ENCODE measurements at places on chromosomes 7 and 10.

- DNase-seq: no peak
These were observed 2.1 kb downstream of the MRPL32 start for GRCh38 chr7:42934291-42934690.

DNA sequence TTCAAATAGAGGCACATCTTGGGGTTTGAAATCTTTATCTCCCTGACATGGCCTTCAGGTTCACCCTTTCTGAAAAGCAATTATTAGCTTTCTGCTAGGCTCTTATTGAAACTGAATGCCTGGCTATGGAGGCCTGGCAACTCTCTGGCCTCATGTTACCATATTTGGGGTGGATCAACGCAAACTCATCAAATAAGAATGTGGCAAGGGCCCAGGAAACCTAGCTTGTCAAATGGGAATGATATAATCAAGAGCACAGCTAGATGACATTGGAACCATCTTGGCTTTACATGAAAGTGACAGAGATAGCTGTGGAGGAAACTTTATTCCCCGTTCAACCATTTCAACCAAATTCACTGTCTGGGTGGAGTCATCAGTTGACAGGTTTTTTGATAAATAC is 202.8 kb upstream of the SMIM30 start:
- DNase-seq: no peak

DNA sequence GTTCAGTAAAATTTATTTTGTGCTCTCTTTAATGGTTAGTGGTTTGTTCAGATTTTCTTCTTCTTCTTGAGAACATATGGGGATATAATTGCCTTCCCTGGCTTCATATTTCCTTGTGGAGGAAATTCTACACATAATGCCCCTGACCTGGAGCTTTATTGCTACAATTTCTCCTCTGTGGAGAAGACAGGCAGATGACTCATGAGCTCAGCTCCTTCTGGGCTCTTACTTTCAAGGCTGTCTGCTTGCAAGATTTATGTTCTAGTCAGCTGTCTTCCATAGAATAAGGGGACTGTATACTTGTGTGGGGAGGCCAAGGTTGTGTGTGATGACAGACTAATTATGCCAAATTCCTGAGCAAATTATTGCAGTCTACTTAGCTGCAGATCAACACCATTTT is 1.6 kb downstream of the LRRD1 start:
- DNase-seq: no peak

GRCh38 chr7:5605775-5606634 is 175.5 kb downstream of the RNF216 start:
- DNase-seq: no peak

GRCh38 chr7:5586279-5586962 is 162.8 kb upstream of the TNRC18 start:
- DNase-seq: no peak

GRCh38 chr10:132648072-132648850 is 110.7 kb downstream of the INPP5A start:
- no peak for DNase-seq

DNA sequence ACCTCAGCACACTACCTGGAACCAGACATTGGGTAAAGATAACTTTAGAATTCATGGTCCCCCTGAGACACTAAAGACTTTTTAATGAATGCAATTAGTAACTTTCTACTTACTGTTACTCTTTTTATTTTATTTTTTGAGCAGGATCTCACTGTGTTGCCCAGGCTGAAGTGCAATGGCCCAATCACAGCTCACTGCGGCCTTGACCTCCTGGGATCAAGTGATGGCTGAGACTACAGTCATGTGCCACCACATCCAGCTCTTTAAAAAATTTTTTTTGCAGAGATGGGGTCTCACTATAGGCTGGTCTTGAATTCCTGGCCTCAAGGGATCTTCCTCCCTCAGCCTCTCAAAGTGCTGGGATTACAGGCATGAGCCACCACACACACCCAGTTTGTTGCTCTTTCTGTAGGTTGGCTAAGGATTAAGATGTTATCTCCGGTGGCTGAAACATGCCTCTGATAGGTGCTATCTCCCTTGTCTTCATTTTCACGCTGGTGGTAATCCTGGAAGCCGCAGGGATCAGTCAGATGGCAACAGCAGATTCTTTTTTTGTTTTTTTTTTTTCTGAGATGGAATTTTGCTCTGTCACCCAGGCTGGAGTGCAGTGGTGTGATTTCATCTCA is 128.3 kb downstream of the TCF7L2 start:
- no peak for DNase-seq

DNA sequence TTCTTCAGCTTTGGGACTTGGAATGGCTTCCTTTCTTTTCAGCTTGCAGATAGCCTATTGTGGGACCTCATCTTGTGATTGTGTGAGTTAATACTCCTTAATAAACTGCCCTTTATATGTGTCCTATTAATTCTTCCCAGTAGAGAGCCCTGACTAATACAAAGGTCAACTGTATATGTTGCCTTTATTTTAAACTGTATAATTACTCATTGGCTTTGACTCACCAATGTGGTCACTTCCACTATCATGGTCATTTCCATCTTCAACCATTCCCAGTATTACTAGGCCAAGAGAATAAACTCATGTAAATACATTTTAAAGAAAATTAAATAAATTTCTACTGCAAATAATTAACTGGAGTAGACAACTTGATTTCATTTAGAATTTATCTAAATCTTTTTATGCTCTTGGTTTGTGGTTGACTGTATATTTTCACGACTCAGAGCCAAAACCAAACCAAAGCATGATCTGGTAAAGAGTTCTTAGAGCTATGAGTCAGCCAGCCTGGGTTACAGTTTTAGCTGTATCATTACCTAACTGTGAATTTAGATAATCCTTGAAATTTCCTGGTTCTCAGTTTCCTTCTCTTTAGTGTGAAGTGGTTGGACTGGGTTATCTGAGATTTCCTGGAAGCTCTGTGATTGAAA is 188.4 kb downstream of the PPP1R3A start:
- no peak for DNase-seq

GRCh38 chr10:103333934-103334520 is 16.9 kb downstream of the PCGF6 start:
- peak; percentile 1 for DNase-seq

- no peak for DNase-seq
These were observed 119.9 kb upstream of the COL1A2 start for GRCh38 chr7:94274828-94275227.

DNA sequence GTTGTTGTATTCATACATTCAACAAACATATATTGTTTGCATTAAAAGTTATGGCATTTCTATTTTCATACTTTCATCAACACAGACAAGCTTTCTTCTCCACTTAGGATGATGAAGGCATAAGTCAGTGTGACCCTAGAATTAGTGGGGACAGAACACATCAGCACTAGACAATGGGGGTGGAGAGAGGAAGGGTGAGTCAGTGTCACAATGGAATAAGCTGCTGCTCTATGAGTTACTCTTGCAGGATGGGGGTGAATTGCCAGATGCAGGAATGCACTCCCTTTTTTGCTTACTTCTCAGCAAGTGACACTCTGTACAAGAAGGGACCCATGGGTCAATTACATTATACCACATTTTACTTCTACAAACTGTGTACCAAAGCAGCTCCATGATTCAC is 74.0 kb downstream of the DGKI start:
- no peak for DNase-seq

GRCh38 chr10:69213591-69214311 is 6.4 kb upstream of the HKDC1 start:
- DNase-seq: peak; percentile 6

GRCh38 chr10:7478727-7479457 is 68.1 kb upstream of the SFMBT2 start:
- DNase-seq: no peak

GRCh38 chr10:113108194-113108835 is 158.3 kb downstream of the TCF7L2 start:
- DNase-seq: peak; percentile 50

DNA sequence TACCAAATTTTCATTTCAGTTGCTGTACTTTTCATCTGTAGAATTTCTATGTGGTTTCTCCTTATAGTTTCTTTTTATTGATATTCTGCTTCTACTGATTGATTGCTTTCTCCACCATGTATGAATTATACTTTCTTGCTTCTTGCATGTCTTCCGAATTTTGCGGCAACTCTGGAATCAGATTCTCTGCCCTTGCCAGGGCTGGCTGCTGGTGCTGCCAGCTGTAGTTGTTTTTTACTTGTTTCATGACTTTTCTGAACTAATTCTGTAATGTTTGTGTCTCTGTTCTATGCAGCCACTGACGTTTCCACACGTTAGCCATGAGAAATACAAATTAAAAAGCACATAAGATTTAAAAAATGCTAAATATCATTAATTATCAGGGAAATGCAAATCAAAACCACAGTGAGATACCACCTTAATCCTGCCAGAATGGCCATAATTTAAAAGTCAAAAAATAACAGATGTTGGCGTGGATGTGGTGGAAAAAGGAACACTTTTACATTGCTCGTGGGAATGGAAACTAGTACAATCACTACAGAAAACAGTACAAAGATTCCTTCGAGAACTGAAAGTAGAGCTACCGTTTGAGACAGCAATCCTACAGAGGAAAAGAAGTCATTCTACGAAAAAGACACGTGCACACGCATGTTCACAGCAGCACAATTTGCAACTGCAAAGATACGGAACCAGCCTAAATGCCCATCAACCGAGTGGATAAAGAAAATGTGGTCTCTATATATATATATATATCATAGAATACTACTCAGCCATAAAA is 51.5 kb downstream of the MAD1L1 start:
- no peak for DNase-seq

DNA sequence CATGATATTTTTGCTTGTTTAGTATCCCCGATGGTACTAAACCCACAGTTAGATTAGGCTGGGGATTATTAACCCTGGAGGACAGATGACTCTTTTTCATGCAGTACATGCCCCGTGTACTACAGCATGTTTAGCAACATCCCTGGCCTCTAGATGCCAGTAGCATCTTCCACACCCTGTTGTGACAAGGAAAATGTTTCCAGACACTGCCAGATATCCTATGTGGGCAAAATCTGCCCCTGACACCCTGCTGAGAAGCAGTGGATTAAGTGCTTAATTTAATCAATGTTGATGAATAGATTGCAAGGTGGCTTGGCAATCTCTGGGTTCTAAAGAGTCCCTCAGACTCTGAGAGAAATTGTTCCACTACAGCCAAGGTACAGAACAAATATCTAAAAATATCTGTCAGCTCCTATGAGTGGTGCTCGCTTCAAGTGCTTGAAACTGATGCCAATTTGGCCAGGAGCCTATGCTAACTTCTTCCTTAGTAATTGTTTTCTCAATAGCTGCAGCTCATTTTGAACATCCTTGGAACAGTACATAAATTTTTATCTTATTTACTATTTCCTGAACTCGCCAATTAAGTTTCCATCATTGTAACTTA is 247.0 kb downstream of the SORCS1 start:
- no peak for DNase-seq
